ENCODE measurements at places on chromosomes 4 and X.
A peak's percentile ranks its signal among the peaks of the same experiment; 100 is the strongest.

DNA sequence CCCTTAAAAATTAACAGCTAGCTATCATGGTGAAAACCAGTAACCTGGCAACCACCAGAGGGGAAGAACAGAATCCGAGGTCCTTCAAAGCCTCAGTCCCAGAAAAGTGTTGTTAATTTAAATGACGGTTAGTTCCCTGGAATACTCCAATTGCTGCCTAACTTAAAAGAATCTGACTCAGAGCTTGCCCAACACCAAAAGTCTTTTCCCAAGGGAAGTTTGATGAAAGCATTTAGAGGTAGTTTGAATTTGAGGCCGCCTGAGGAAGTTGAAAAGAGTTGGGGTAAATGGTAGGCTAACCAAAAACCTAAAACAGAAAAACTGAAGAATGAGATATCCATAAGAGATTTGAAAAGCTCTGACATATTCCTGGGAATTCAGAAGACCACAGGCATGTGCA lies 46.6 kb downstream of the IL13RA2 start:
- DNase-seq, result no peak

GRCh38 chrX:63661676-63662075 lies 123.3 kb downstream of the ARHGEF9 start:
- DNase-seq, result no peak

DNA sequence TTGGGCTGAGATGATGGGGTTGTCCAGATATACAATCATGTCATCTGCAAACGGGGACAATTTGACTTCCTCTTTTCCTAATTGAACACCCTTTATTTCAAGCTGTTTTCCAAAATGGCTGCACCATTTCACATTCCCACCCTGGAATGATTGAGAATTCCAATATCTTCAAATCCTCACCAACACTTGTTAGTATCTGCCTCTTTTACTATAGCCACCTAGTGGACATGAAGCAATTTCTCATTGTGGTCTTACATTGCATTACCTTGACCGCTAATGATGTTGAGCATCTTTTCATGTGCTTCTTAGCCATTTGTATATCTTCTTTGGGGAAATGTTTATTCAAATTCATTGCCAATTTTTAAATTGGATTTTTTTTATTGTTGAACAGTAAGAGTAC lies 364.8 kb downstream of the SMARCA1 start:
- DNase-seq, result no peak

- no peak for DNase-seq
Measured at GRCh38 chr4:154916068-154916467, 135.0 kb downstream of the RBM46 start.

- no peak for DNase-seq
Measured at GRCh38 chr4:76748649-76749048, 149.3 kb downstream of the SOWAHB start.

DNA sequence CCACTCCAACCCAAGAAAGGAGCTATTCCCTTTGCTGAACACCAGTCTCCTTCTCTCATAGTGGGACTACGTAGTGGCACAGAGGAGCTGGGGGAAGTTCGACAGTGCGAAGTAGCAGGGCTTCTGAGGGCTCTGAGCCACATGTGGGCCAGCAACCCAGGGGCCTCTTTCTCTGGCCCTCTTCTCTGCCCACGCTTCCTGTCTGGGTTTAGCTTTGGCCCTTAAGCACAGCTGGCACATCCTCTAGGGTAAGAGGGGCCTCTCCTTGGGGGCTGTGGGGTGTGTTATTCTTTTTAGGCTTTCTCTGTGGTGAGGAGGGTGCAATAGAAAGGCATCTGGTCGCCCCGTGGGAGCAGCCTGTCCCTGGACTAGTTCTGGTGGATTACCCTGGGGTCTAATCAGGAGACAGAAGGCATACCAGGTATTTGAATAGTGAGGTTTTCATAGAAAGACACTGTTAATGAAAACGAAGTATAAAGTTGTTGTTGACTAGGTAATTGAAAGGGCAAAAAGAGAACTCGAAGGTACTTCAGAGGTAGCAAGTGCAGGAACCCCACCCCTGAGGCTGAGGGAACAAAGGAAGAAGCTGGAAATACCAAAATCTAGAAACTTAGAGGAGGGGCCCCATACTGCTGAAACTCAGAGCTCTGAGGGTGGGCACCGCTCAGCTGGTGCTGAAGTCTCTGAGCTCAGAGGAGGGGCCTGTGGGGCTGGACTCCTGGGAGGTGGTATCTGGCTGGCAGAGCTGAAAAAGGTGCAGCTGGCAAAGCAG lies 151.9 kb upstream of the RPS6KA3 start:
- no peak for DNase-seq

DNA sequence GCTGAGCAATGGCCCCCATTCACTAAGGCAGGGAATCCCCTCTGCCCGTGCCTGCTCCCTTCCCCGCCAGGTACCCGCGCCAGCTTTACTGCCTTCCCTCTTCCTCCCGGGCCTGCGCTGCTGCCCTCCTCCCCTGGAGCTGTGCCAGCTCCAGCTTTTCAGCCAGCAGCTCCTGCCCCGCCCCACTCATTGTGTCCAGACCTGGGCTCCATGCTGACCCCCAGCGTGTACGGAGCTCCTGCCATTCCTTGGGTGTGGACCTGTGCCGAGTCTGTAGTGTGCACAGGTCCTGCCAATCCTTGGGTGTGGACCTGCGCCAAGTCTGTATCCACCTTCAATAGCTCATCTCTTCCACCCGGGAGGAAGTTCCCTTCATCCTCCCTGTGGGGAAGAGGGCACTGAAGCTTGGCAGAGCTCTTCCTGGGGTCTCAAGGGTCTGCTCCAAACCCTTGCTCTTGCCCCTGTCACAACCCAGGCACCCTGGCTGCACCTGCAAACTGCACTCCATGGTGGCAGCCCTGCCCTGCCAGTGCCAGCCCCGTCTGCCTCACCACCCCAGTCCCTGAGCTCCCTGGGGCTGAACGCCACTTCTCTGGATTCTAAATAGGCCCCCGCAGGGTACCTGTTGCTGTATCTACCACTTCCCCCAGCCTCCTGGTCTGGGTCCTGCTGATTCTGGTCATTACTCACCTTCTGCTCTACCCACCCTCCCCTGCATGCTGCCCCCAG lies 63.9 kb downstream of the TRMT44 start:
- DNase-seq, result no peak

- DNase-seq, result no peak
Measured at GRCh38 chr4:1958276-1959103, 50.3 kb downstream of the NELFA start.

DNA sequence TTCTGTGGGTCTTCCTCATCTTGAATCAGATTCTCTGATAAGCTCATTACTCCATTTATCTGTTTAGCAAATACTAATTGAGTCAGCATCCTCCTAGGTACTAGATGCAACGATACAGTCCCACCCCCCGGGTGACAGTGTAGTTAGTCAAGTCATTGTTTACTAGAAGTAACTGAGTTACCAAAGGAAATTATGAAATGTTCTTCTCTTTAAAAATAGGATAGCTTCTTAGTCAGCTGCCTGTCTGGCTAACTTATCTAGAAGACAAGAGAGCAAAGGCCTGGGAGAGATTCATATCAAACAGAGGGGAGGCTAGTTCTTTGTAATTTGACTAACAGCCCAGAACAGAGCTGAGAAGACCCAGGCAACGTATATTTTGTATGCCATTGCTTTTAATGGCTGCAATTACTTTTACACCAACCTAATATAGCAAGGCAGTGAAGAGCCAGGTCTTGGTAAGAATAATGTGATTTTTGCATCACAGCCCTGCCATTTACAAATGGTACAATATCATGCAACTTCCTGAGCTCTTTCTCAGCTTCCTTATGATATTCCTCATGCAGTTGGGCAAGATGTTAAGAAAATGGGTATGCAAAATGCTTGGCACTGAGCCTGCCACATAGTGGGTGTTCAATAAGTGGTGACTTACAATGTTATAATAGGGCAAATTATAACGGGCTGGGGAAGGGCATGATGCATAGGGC lies 149.9 kb downstream of the CHIC2 start:
- DNase-seq, result peak; percentile 16

- DNase-seq, result no peak
Measured at GRCh38 chrX:42491137-42491907, 286.6 kb downstream of the PPP1R2C start.

GRCh38 chrX:43676971-43677572 lies 21.0 kb downstream of the MAOA start:
- DNase-seq, result no peak

DNA sequence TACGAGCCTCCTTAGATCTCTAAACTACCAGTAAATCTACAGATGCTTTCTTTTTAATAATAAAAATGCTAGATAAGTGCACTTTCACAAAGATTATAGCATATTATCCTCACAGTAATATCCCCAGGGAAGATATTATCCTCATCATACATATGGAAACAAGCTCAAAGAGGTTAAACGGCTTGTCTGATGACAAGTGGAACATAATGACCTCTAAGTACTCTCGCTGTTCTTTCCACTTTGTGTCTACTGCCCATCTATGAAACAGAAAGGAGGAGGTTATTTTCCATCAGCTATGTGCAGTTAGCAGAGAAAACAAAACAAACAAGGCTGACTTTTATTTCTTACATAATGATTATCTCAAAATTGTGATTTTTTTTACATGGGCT lies 42.8 kb upstream of the PRDM8 start:
- no peak for DNase-seq

DNA sequence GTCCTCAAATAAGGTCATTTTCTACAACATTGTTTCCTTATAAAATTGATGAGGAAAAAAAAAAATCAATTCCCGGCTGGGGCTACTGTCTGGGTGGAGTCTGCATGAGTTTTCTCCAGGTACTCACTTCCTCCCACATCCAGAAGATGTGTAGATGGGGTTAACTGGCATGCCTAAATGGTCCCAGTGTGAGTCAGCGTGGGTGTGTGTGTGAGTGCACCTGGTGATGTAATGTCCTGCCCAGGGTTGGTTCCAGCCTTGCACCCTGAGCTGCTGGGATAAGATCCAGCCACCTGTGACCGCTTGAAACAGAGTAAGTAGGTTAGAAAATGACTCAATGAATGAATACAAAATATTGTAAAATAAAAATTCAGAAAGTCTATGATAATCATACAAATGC lies 11.1 kb downstream of the USP26 start:
- no peak for DNase-seq

DNA sequence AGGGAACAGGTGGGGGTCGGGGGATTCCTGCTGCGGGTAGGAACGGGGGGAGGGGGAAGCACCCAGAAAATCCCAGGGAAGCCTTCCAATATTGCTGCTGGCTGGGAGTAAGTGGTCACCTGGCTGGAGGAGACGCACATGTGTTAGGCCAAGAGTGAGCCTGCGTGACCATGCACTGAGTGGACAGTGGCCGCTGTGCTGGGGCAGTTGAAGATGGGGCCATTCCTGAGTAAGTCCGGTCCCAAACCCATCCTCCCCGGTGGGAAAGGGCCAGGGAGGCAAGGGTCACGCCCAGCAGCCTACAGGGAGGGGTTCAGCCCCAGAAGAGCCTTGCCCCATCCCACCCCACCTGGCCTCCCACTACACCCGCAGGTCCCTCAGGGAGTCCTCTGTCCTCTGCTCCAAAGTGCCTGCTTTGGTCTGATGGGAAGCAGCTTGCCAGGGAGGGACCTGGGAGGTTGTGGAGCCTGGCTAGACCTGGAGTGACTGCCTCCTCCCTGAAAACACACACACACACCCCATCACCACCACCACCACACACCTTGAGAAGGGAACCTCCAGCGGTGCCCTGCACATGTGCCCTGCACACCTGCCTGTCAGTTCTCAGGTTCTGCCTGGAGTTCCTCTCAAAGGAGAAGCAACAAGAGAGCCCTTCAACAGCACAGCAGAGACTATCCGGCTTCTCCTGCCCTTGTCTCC lies 6.1 kb downstream of the L1CAM start:
- no peak for DNase-seq

DNA sequence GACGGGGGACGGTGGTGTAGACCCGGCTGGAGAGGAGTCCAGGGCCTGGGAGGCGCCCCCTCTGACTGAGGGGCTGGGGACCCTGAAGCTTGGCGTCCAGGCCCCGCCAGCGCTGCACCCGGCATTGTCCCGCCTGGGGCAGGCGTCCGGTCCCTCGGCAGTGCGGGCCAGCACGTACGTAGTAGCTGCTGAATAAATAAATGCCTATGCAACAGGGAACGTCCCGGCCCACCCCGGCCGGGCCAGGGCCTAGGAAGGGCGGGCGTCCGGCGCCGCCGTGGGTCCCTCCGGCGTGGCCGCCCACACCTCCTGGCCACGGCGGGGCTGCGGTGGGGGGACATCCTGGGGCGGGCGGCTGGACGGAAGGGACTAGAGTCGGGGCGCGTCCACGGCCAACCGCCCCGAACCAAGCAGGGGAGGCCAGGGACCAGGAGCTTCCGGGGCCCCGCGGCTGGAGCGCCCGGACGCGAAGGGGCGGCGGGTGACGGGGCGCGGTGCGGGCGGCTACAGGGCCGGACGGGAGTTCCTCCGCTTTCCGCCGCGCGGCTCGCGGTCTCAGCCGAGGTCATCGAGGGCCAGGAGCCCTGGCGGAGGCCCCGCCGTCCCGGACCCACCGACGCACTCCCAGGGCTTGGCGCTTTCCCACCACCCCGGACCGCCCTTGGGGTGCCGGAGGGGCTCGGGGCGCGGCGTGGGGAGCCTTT lies 886 bp upstream of the WWC2 start:
- DNase-seq, result no peak

DNA sequence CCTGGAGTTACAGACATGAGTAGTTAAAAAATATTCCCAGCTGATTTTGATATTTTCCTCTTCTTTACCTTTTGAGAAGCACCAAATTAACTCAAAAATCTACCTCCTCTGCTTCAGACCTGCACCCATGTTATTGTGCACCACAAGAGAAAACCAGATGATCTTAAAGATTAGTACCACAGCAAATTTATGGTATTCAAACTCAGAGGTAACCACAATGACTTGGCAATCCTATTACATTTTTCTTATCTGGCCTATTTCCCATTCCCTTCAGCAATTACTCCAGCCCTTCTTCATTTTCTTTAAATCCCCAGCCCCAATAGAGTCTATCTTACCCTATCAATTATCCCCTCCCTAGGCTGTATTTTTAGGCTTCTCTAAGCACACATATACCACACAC lies 535.1 kb downstream of the FAT4 start:
- DNase-seq, result no peak

DNA sequence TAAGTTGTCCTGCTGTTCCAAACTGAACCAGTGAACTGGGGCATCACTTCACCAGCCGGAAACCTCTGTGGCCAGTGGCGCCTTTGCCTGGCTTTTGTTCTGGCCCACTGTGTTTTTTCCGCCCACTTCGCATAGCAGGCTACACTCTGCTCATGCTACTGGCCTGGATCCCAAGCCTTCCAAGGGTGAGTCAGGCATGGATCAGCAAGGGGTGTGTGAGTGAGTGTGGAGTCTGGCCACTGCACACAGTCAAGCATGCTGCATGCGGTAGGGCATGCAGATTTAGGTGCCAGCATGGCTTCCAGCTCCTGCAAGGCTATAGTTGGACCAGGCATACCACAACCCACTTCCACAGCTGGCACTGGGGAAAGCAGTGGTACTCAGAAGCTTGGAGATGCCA lies 1967.9 kb downstream of the C4orf33 start:
- no peak for DNase-seq

- DNase-seq, result no peak
Measured at GRCh38 chr4:139802931-139803330, 137.3 kb downstream of the MGST2 start.

GRCh38 chr4:121272526-121272925 lies 108.3 kb downstream of the QRFPR start:
- no peak for DNase-seq
